ENCODE measurements at places on chromosomes 13 and 19. TPM values are rescaled to one million over a fixed set of nuclear protein-coding genes. Genes with fewer than 3 reads are reported as not detected.

GRCh38 chr19:13984186-13984585 is 21.9 kb downstream of the RFX1 start:
- H3K27me3 ChIP-seq: no peaks in the 10 kb centered on the region
- H3K4me1 ChIP-seq: peaks cover 59% of the 10 kb centered on the region
- H3K36me3 ChIP-seq: peaks cover 11% of the 10 kb centered on the region
- no peak overlapping the region for H3K27ac ChIP-seq
- H3K4me3 ChIP-seq: no peak overlapping the region

- DNase-seq: peak; percentile 60
- peaks cover 18% of the 10 kb centered on the region for H3K4me1 ChIP-seq
- peak overlapping the region; percentile 42 for H3K4me3 ChIP-seq
- H3K27ac ChIP-seq: no peak overlapping the region
Measured at GRCh38 chr19:45153339-45154063, 7.3 kb downstream of the NKPD1 start.

DNA sequence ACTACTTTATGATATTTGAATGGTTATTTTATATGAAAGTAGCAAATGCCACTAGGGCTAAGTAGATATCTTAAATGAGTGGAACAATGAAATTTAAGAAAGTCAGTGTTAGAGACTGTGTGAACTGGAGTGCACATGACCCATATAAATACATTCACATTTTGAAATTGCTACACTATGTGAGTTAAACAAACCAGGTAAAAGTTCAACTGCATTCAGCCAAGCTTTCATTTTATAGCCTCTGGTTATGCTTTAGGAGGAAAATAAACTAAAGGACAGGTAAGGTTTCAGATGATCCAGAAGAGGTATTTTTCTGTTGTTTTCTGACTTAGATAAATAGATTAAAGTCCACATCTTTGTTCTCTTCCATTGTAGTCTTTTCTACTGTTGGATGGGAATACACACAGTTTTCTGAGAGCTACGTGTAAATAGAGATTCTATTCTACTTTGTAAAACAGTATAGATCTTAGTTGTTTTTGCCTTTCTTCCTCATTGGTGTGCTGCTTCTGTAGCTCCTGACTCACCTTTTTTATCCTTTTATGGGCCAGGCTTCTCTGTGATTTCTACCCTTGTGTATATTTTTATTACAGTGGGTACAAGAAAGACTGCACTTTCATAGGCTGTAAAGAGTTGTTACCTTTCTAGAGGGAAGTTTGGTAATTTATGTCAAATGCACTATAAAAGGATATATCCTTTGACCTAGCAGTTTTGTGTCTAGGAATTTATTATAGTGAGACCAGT is 54.6 kb upstream of the KCTD4 start:
- no peak overlapping the region for H3K4me3 ChIP-seq
- H3K27ac ChIP-seq: no peak overlapping the region
- no peak for DNase-seq

DNA sequence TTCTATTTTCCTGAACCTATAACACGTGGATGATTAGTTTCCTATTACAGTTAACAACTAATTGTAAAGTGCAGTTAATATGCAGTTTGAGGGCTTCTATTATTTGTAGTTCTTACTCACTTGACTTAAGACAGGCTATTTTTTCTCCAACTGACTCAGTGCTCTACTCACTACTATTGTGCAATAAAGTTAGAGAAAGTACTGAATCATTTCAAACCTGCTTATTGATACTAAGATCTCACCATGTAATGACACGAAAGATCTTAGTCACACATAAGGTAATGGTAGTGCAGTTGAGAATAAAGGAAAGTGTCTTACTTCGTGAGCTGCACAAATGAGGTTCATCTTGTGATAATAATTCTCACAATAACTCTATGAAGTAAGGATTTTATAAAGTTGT is 22.8 kb upstream of the ITM2B start:
- no peak overlapping the region for H3K4me3 ChIP-seq
- no peak overlapping the region for H3K27ac ChIP-seq
- H3K4me1 ChIP-seq: peaks cover 24% of the 10 kb centered on the region
- no peak for DNase-seq

GRCh38 chr13:97005625-97006262 is 11.5 kb upstream of the OXGR1 start:
- DNase-seq: no peak
- H3K4me3 ChIP-seq: no peak overlapping the region
- no peaks in the 10 kb centered on the region for H3K36me3 ChIP-seq
- H3K27me3 ChIP-seq: peaks cover 7% of the 10 kb centered on the region

- no peak for DNase-seq
- H3K4me3 ChIP-seq: no peak overlapping the region
- H3K4me1 ChIP-seq: no peaks in the 10 kb centered on the region
- no peaks in the 10 kb centered on the region for H3K36me3 ChIP-seq
- no peaks in the 10 kb centered on the region for H3K27me3 ChIP-seq
Measured at GRCh38 chr13:113399755-113400149, 35.8 kb upstream of the GRTP1 start.

DNA sequence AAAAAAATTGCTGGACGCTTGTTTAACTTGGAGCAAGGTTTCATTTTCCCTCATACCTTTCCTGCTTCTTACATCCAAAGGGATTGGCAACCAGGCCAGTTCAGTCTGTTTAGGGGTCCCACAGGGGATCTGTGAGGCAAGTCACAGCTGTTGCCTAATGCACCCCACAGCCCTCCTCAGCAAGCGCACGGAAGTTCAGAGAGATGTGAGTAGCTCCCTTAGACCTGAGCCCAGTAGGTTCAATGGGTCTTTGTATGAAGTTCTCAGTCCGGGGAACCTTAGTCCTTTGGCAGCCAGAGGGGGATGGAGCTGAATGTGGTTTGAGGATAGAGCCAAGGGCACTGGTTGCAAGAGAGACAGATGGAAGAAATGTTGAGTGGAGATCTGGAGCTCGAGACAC is 13.0 kb downstream of the SAMD4B start:
- H3K4me1 ChIP-seq: peaks cover 18% of the 10 kb centered on the region
- peaks cover 41% of the 10 kb centered on the region for H3K36me3 ChIP-seq
- H3K27me3 ChIP-seq: no peaks in the 10 kb centered on the region
- DNase-seq: no peak
- peak overlapping the region; percentile 14 for H3K27ac ChIP-seq
- no peak overlapping the region for H3K4me3 ChIP-seq

- no peak overlapping the region for H3K4me3 ChIP-seq
- peaks cover 64% of the 10 kb centered on the region for H3K27me3 ChIP-seq
- peaks cover 24% of the 10 kb centered on the region for H3K4me1 ChIP-seq
- H3K36me3 ChIP-seq: no peaks in the 10 kb centered on the region
- DNase-seq: no peak
Measured at GRCh38 chr13:27918918-27919658, 712 bp upstream of the PDX1 start.

DNA sequence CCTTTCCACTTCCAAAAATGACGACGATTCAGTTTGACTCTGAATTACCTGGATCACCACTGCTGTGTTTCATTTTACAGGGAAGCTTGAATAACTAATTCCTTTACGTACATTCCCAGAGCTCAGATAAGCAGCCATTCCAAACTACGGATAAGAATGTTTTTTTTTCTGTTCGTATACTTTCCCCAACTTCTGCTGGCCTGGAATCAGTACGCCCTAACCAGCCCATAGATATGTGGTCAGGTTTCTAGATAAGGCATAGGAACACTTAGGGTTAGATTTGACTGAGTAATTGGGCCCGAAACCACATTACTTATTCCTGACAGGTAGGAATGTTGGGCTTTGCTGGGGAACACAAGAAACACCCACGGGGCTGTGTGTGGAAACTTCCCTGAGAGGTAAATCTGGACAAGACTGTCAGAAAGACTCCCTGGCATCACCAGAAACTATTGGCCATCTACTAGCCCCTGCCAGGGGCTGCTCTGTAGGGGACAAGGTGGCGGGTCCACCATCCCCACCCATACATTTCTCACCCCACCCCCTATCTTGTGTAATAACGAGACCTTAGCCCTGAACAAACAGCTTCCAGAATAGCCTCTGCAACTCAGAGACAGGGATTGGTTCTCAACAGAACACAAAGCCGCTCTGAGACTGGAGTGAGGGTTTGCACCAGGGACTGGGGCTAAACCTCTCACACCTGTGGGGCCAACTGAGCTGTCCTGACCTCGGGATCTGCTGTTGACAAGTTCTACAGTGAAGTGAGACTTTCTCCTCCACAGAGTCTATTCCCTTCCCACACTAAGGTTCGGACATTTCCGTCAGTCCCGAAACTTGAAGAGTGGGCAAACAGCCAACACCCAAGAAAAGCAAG is 15.6 kb downstream of the RHPN2 start:
- H3K4me3 ChIP-seq: no peak overlapping the region
- no peaks in the 10 kb centered on the region for H3K36me3 ChIP-seq
- no peaks in the 10 kb centered on the region for H3K27me3 ChIP-seq
- no peak for DNase-seq
- H3K27ac ChIP-seq: no peak overlapping the region
- no peaks in the 10 kb centered on the region for H3K4me1 ChIP-seq

- DNase-seq: peak; percentile 40
- H3K4me1 ChIP-seq: peaks cover 25% of the 10 kb centered on the region
- peaks cover 59% of the 10 kb centered on the region for H3K27me3 ChIP-seq
- no peak overlapping the region for H3K27ac ChIP-seq
Measured at GRCh38 chr13:87677496-87678371, 6.6 kb downstream of the SLITRK5 start.

DNA sequence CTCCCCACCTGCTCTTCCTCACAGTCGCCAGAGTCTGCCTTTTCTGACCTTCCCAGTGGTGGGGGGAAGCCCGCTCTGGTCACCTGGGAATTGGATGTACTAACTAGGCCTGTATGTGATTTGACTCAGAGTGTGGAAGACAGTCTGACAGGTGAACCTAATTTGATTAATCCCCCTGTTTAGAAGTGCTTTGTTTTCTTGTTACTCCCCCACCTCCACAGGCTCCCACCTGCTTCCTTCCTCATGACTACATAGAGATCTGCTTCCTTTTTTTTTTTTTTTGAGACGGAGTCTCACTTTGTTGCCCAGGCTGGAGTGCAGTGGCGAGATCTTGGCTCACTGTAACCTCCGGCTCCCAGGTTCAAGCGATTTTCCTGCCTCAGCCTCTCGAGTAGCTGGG is 44.0 kb downstream of the COG3 start:
- no peak for DNase-seq
- H3K36me3 ChIP-seq: peaks cover 35% of the 10 kb centered on the region
- H3K27me3 ChIP-seq: no peaks in the 10 kb centered on the region

GRCh38 chr13:43150369-43151207 is 127.2 kb downstream of the DNAJC15 start:
- H3K4me3 ChIP-seq: no peak overlapping the region
- no peaks in the 10 kb centered on the region for H3K4me1 ChIP-seq
- no peaks in the 10 kb centered on the region for H3K36me3 ChIP-seq

Gene ZNF578
- total RNA-seq: 0.77 TPM

Gene PDE4A
- 4.3 TPM for total RNA-seq

Gene STARD13
- 0.35 TPM for total RNA-seq
